Sciatic nerve (tissue), 2 donors: ENCODE measurements at places on chromosomes 1 and 21. TPM values are rescaled to one million over a fixed set of nuclear protein-coding genes. Genes with fewer than 3 reads are reported as not detected.

Gene NBPF6
- total RNA-seq, result not detected

Gene CFHR5
- total RNA-seq, result not detected

Gene FAM72C
- total RNA-seq, result not detected

- no peak for DNase-seq
These were observed 1.9 kb downstream of the RUNX3 start for GRCh38 chr1:24927988-24928688.

DNA sequence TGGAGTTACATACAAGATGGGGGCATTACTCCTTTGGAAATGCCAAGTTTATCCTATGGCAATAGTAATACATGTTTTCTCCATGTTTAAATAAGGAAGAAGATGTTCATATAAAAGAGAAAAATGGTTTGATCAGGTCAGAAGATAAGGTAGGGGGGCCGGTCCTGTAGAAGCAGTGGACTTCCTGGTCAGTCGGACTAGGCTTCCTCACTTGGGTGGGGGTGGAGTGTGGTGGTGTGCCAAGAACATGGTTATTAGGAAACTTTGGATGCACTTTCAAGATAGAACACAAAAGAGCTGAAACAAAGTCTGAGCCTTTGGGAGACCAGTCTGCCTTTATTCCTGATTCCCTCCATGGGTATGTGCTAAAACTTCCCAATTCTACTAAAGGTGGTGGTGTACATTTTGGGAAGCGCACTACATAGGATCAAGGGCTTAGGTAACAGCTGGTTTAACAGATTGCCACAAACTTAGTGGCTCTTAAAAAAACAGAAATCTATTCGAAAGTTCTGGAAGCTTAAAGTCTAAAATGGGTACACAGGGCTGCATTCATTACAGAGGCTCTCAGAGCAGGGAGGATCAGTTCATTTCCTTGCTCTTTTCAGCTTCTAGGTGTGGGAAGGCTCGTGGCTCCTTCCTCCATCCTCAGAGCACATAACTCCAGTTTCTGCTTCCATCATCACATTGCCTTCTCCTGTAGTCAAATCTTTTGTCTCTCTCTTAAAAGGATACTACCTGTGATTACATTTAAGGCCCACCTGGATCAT, 64.6 kb downstream of the KDM1A start:
- DNase-seq, result no peak

- DNase-seq, result no peak
These were observed 31.5 kb upstream of the DYRK1A start for GRCh38 chr21:37335053-37335452.

GRCh38 chr21:33373451-33373850, 29.8 kb upstream of the IFNGR2 start:
- peak; percentile 30 for DNase-seq

DNA sequence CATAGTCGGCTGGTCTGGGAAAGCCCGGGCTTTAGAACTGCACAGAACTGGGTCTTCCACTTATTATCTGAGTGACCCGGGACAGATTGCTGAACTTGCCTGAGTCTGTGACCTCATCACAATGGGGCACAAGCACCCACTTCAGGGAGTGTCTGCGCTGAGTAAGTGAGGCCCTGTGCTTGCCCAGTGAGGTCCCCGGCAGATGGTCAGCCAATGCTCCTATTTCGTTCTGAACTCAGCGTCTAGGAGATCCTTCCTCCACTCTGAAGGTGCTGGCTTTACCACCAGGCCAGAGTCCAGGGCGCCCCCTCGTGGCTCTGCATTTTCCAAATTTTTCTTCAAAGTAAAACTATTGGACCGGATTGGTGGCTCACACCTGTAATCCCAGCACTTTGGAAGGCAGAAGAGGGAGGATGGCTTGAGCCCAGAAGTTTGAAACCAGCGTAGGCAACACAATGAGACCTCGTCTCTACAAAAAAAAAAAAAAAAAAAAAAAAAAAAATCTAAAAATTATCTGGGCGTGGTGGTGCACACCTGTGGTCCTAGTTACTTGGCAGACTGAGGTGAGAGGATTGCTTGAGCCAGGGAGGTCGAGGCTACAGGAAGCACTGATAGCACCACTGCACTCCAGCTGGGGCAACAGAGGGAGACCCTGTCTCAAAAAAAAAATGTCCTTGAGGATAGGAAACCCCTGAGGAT, 61.7 kb downstream of the FCRL5 start:
- peak; percentile 83 for DNase-seq
